ENCODE measurements at places on chromosomes 4 and X. TPM values are rescaled to one million over a fixed set of nuclear protein-coding genes. Genes with fewer than 3 reads are reported as not detected.

Gene MAGEA2B
- total RNA-seq: not detected

DNA sequence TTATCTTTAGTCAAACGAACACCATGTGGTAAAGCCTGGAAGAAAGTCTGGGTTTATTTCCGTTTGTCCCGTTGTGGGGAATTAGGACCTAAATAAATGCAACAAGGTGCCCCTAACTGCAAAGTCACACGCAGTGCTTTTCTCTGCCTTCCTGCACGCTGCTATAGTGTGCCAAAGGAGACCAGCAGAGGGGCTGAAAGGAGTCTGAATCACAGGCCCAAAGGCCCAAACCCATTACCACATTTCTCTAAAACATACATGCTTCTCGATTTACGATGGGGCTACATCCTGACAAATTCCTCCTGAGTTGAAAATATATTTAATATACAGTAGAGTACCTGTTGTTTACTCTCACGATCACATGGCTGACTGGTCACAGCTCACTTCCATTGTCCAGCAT is 4.5 kb downstream of the VEGFC start:
- H3K36me3 ChIP-seq: no peaks in the 10 kb centered on the region
- no peak overlapping the region for H3K27ac ChIP-seq
- no peaks in the 10 kb centered on the region for H3K4me1 ChIP-seq
- peaks cover 27% of the 10 kb centered on the region for H3K27me3 ChIP-seq
- no peak overlapping the region for H3K4me3 ChIP-seq

Gene SAGE1
- not detected for total RNA-seq

Gene KLHL4
- total RNA-seq: not detected

Gene MAGEA8
- not detected for total RNA-seq

DNA sequence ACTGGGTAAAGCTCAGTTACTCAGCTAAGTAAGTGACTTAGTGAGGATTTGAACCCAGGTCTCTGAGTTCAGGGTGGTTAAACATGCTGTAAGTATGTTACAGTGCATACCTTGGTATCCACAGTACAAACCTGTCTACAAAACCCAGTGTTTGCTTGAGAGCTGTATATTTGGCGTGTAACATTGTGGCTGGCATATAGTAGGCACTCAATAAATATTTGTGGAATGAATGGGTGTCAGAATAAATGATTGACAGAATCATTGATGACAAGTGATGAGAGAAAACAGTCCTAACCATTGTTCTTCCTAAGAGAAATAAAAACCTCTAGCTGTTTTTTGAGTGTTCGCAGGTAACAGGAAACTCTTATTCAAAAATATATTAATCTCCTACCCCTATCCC is 79.7 kb upstream of the BCOR start:
- H3K27ac ChIP-seq: peak overlapping the region; percentile 89
- no peaks in the 10 kb centered on the region for H3K27me3 ChIP-seq
- H3K36me3 ChIP-seq: no peaks in the 10 kb centered on the region
- no peak for DNase-seq
- H3K4me3 ChIP-seq: peak overlapping the region; percentile 79

GRCh38 chr4:144716778-144717177 is 70.8 kb downstream of the HHIP start:
- no peaks in the 10 kb centered on the region for H3K36me3 ChIP-seq
- H3K27ac ChIP-seq: no peak overlapping the region

Gene ZCCHC12
- total RNA-seq: not detected

GRCh38 chr4:55947912-55948725 is 626 bp upstream of the CEP135 start:
- peak; percentile 52 for DNase-seq
- H3K27ac ChIP-seq: peak overlapping the region; percentile 84
- peaks cover 44% of the 10 kb centered on the region for H3K4me1 ChIP-seq
- peak overlapping the region; percentile 86 for H3K4me3 ChIP-seq
- H3K36me3 ChIP-seq: peaks cover 14% of the 10 kb centered on the region

Gene PABPC5
- not detected for total RNA-seq

- H3K36me3 ChIP-seq: no peaks in the 10 kb centered on the region
- no peak for DNase-seq
- H3K27ac ChIP-seq: no peak within 1 kb of the TSS
- peaks cover 10% of the 10 kb centered on the region for H3K4me1 ChIP-seq
Measured at GRCh38 chr4:304969-305680, at the start of gene ZNF732. Gene ZNF732 (minus strand): TSS chr4:305474. CDS start chr4:305310, 164 bp downstream.

GRCh38 chrX:148915474-148915873 is 415.1 kb downstream of the AFF2 start:
- no peak for DNase-seq
- no peaks in the 10 kb centered on the region for H3K4me1 ChIP-seq
- no peak overlapping the region for H3K27ac ChIP-seq
- no peaks in the 10 kb centered on the region for H3K27me3 ChIP-seq
- H3K4me3 ChIP-seq: no peak overlapping the region
- H3K36me3 ChIP-seq: no peaks in the 10 kb centered on the region

Gene CDS1
- total RNA-seq: not detected

DNA sequence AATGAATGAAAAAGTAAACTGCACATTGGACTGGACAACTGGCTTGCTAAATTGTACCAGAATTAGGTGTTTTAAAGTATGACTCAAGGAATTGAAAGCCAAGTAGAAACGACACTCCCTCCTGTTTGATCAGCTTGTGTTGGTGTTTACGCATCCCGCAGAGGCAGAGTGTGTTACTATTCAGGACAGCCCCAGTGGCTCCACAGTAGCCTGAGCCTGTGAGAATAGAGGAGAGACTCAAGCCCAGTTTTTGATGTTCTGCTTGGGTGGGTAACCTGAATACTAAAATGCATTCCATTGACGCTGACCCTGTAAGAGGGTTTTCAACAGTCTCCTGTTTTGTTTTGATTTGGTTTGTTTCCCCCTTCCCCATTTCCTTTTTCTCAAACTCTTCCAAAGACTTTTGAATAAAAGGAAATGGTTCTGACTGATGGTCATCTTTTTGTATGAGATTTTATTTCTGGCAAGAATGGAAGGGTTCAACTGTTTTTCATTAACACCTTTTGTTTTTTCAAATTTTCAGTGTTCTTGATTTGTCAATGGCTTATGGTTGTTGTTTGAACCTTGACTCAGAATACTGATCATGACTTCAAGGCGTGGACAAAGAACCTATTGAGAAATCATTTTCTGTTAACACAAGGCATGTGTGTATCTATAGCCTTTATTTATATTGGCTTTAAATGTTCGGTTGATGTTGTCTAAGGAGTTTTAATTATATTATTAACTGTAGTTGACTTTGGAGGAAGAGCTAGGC is 10.2 kb downstream of the ADGRL3 start:
- H3K36me3 ChIP-seq: no peaks in the 10 kb centered on the region
- H3K27ac ChIP-seq: no peak overlapping the region
- no peak overlapping the region for H3K4me3 ChIP-seq

GRCh38 chr4:113389160-113389559 is 339.7 kb downstream of the ANK2 start:
- no peaks in the 10 kb centered on the region for H3K27me3 ChIP-seq
- no peaks in the 10 kb centered on the region for H3K36me3 ChIP-seq
- H3K27ac ChIP-seq: no peak overlapping the region
- H3K4me3 ChIP-seq: no peak overlapping the region

- H3K4me3 ChIP-seq: no peak overlapping the region
- H3K27ac ChIP-seq: no peak overlapping the region
- H3K27me3 ChIP-seq: peaks cover 2% of the 10 kb centered on the region
- no peaks in the 10 kb centered on the region for H3K4me1 ChIP-seq
Measured at GRCh38 chrX:2799369-2799768, 29.4 kb upstream of the GYG2 start.

Gene NUDT9
- total RNA-seq: 13.9 TPM

DNA sequence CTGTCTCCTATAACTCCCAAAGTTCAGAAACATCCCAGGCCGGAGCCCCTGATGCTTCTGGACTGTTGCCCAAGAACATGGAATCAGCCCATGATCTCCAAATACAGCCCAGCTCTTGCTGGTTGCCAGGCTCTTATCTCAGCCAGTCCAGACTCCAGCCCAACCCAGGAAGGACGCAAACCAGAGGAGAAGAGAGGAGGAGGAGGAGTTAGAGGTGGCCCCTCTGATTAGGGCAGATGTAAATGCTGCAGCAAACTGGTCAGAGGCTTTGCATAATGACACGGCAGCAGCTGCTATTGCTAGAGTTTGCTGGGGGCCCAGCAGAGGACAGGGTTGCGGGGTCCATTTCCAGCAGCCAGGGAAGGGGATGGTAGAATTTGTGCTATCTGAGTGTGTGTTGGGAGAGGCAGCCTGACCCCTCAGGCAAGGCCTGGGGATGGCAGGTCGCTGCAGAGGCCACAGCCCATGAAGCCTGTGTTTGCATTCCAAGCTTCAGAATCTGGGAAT is 4.2 kb upstream of the OTUD5 start:
- no peak overlapping the region for H3K4me3 ChIP-seq
- H3K4me1 ChIP-seq: peaks cover 19% of the 10 kb centered on the region
- no peak for DNase-seq
- H3K36me3 ChIP-seq: peaks cover 12% of the 10 kb centered on the region

DNA sequence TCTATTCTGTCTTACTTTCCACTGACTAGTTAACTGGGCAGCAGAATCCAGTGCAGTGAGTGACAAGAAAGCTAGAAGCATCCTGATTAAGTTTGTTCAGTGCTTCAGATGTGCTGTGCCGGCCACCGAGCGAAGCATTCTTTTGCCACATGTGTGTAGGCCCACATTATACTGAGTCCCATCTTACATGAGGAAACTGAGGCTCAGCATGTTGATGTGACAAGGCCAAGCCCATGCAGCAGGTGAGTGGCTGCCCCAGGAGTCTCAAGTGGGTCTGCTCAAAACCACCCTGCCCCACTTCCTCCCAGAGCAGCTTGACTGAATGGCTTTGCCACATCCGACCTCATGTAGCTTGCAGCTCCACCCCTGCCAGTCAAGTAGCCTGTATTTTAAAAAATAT is 50.5 kb downstream of the RHOH start:
- H3K4me3 ChIP-seq: peak overlapping the region; percentile 51
- H3K27ac ChIP-seq: peak overlapping the region; percentile 94
- peak; percentile 45 for DNase-seq
- H3K27me3 ChIP-seq: no peaks in the 10 kb centered on the region

GRCh38 chr4:168451744-168452390 is 28.4 kb downstream of the DDX60L start:
- H3K27ac ChIP-seq: peak overlapping the region; percentile 50
- no peak overlapping the region for H3K4me3 ChIP-seq
- H3K4me1 ChIP-seq: peaks cover 23% of the 10 kb centered on the region
- DNase-seq: no peak
- H3K36me3 ChIP-seq: peaks cover 54% of the 10 kb centered on the region
- no peaks in the 10 kb centered on the region for H3K27me3 ChIP-seq

GRCh38 chr4:155268821-155269220 is 60.4 kb downstream of the NPY2R start:
- H3K36me3 ChIP-seq: no peaks in the 10 kb centered on the region
- no peak overlapping the region for H3K27ac ChIP-seq
- H3K27me3 ChIP-seq: no peaks in the 10 kb centered on the region

DNA sequence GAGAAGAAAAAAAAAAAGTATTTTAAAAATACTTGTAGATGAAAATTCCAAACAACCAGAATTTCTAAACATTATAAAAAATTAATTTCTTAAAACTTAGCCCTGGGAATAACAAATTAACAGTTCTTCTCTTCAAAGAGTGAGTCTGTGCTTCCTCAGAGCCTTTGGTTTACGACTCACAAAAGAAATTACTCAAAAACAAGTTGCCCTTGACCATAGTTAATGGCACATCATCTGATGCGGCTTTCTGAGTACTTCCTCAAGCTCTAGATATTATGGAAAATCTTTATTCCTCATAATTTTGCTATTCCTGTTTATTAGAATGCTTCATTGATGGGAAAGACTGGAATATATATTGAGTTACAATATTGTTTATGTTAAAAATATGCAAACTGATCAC is 23.7 kb downstream of the TAPT1 start:
- peaks cover 21% of the 10 kb centered on the region for H3K36me3 ChIP-seq
- H3K4me1 ChIP-seq: peaks cover 34% of the 10 kb centered on the region
- no peak for DNase-seq
- no peaks in the 10 kb centered on the region for H3K27me3 ChIP-seq

Gene F8A2
- total RNA-seq: not detected

- DNase-seq: peak; percentile 60
- H3K27ac ChIP-seq: peak overlapping the region; percentile 92
- peaks cover 13% of the 10 kb centered on the region for H3K36me3 ChIP-seq
- no peaks in the 10 kb centered on the region for H3K27me3 ChIP-seq
- H3K4me1 ChIP-seq: peaks cover 25% of the 10 kb centered on the region
Measured at GRCh38 chr4:105306158-105306781, 159.6 kb downstream of the TET2 start.

DNA sequence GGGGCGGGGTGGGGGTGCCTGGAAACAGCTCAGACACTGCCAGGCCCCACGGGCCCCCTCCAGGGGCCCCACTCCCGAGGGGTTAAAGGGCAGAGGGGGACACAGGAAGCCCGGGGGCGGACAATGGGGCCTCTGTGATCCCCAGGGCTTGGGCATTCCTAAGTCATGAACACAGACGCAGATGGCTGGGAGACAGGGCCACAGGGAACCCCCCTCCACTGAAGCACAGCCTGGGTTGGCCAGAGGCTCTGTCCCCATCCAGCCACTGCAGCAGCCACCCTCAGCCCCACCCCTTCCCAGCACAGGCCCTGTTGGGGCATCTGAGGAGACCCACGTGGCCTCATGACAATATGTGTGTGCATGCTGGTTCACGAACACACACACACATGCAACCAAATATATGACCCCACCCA is 3.9 kb downstream of the L1CAM start:
- H3K36me3 ChIP-seq: no peaks in the 10 kb centered on the region
- no peak overlapping the region for H3K27ac ChIP-seq
- no peak for DNase-seq
- peaks cover 8% of the 10 kb centered on the region for H3K27me3 ChIP-seq
- H3K4me3 ChIP-seq: no peak overlapping the region

- peaks cover 5% of the 10 kb centered on the region for H3K27me3 ChIP-seq
- H3K27ac ChIP-seq: no peak overlapping the region
- DNase-seq: no peak
- no peaks in the 10 kb centered on the region for H3K4me1 ChIP-seq
- no peaks in the 10 kb centered on the region for H3K36me3 ChIP-seq
Measured at GRCh38 chrX:118745570-118745969, 18.2 kb downstream of the IL13RA1 start.

DNA sequence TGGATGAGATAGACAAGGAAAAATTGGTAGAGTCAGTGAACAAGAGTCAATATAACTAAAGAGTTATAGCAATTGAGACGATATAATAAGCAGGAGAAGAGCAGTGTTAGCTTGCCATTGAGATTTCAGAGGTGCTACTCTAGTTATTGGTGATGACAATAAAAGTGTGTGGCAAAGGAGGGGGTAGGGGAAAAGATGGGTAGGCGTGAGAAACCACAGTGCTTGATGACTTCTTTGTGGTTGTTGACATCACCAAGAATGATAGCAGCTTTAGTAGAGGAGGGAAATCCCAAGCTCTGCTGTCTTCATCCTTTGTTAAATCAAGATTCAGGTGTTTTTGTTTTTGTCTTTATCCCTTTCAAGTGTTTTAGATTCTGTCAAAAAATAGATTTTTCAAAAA is 179.9 kb upstream of the PPP3CA start:
- peak overlapping the region; percentile 67 for H3K27ac ChIP-seq
- H3K36me3 ChIP-seq: no peaks in the 10 kb centered on the region
- H3K27me3 ChIP-seq: peaks cover 26% of the 10 kb centered on the region
- H3K4me3 ChIP-seq: peak overlapping the region; percentile 8
- H3K4me1 ChIP-seq: peaks cover 32% of the 10 kb centered on the region
- peak; percentile 68 for DNase-seq
